ENCODE measurements at places on chromosomes 2 and 18.
A peak's percentile ranks its signal among the peaks of the same experiment; 100 is the strongest.

GRCh38 chr2:62801110-62801509 is 95.6 kb downstream of the EHBP1 start:
- H3K4me1 ChIP-seq, result no peaks in the 10 kb centered on the region
- no peak overlapping the region for H3K27ac ChIP-seq

DNA sequence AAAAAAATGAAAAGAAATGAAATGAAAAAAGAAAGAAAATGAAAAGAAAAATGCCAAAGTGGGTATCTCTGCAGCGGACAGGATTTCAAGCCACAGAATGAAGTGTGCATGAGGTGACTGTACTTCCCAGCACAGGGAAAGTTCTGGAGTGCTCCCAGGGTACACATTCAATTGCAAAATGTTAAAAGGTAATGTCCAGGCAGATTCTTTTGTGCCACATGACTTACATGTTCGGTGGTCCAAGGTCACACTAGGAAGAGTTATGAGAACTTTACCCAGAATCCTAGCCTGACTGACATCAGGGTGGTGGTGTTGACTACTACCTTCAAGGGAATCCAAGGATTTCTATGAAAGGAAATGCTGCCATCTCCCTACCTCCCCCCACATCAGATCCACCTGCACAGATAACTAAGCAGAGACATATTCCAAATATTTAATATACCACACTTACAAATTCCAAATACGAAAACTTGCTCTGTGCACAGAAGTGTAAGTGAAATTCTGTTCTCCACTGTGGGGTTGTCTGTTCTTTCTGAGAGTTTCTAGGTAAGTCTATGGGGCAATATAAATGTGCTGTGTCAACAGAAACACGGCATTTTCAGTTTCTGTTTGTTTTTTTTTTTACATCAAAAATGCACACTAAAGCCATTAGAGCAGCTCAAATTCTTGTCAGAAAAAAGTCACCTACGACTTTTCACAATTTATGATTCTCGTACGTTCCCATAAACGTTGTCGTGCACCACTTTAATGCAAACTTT is 56.6 kb downstream of the CABYR start:
- peaks cover 6% of the 10 kb centered on the region for H3K4me1 ChIP-seq
- no peaks in the 10 kb centered on the region for H3K36me3 ChIP-seq
- H3K27ac ChIP-seq, result peak overlapping the region; percentile 57
- no peaks in the 10 kb centered on the region for H3K27me3 ChIP-seq
- no peak overlapping the region for H3K4me3 ChIP-seq

GRCh38 chr2:165070076-165070475 is 114.8 kb upstream of the SLC38A11 start:
- peaks cover 13% of the 10 kb centered on the region for H3K36me3 ChIP-seq
- DNase-seq, result no peak
- H3K27ac ChIP-seq, result no peak overlapping the region
- H3K27me3 ChIP-seq, result no peaks in the 10 kb centered on the region
- no peak overlapping the region for H3K4me3 ChIP-seq
- peaks cover 53% of the 10 kb centered on the region for H3K4me1 ChIP-seq

- H3K27me3 ChIP-seq, result no peaks in the 10 kb centered on the region
- H3K36me3 ChIP-seq, result no peaks in the 10 kb centered on the region
- H3K27ac ChIP-seq, result no peak overlapping the region
- H3K4me1 ChIP-seq, result peaks cover 55% of the 10 kb centered on the region
- no peak for DNase-seq
Observed at GRCh38 chr18:48809365-48809764, 141.4 kb downstream of the SMAD7 start.

DNA sequence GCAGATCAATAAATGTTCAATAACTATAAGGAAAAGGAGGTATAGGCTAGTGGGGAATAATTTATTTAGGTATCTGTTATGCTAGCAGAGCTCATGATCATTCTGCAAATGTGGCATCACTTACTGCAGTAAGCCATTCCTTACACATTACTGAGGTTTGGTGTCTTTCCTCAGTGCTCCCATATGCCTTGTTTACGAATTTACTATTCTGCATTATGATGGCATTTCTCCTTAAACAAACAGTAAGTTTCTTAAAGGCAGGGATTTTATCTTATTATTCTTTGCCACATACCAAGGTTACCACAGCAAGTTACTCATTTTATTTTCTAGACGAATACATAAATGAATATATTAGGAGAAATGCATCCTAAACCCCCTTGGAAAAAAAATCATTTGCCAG is 88.4 kb downstream of the DSEL start:
- no peaks in the 10 kb centered on the region for H3K36me3 ChIP-seq
- H3K27ac ChIP-seq, result no peak overlapping the region
- H3K27me3 ChIP-seq, result peaks cover 8% of the 10 kb centered on the region
- no peak for DNase-seq
- H3K4me1 ChIP-seq, result no peaks in the 10 kb centered on the region

DNA sequence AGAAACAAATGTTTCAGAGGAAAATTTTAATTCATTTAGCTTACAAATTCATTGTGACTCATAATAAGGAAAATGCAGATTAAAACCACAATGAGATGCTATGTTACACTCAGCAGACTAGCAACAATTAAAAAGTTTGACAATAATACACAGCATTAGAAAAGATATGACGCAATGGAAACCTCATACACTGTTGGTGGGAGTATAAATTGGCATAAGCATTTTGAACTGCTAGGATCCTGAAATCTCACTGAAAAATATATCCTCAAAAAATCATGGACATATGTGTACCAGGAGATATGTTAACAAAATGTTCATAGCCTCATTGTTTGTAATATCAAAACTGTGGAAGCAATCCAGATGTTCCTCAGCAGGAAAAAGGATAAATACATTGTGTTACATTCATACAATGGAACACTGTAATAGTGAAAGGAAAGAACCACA is 13.7 kb downstream of the CALCRL start:
- no peak overlapping the region for H3K4me3 ChIP-seq
- no peaks in the 10 kb centered on the region for H3K27me3 ChIP-seq

All from nephron progenitor cell (in vitro differentiated cells).